Fibroblast of skin of right quadriceps (primary cell): ENCODE measurements at places on chromosomes 2 and 18.
A peak's percentile ranks its signal among the peaks of the same experiment; 100 is the strongest.

- DNase-seq, result no peak
Measured at GRCh38 chr2:158713523-158714138, 81.5 kb upstream of the DAPL1 start.

- no peak for DNase-seq
Measured at GRCh38 chr2:228131833-228132232, 49.7 kb downstream of the SPHKAP start.

DNA sequence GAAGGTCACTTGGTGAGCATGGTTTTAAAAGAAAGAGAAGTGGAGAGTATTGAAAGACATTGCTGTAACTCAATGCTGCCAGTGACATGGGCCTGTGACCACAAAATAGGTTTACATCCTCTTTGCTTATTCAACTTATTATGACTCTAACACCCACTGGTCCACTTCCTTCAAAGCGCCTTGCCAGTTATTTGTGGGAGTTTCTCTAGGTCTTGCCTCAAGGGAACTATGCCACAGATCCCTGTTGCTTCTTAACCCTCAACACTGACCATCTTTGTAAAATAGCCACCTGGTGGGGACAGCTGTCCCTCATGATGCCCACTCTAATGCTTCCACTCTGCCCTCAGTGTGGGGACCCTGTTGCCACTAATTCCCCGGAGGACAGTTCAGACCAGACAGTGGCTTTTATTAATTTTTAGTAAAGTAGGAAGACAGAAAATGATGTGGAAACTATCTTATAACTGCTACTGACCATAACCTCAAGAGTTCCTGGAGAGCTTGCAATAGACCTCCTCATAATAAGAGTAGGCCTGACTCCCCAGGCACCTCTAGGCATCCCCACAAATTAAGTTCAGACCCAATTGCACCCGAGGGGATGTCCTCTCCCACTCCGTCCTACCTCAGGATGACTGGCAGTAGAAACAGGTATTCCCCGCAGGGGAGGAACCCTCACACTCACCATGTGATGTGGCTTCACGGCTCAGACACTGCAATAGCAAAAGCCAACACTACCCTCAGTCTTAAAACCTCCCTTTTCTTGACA, 31.3 kb upstream of the SLC25A52 start:
- DNase-seq, result no peak

GRCh38 chr2:28129955-28130695, 239.6 kb downstream of the BABAM2 start:
- peak; percentile 61 for DNase-seq

DNA sequence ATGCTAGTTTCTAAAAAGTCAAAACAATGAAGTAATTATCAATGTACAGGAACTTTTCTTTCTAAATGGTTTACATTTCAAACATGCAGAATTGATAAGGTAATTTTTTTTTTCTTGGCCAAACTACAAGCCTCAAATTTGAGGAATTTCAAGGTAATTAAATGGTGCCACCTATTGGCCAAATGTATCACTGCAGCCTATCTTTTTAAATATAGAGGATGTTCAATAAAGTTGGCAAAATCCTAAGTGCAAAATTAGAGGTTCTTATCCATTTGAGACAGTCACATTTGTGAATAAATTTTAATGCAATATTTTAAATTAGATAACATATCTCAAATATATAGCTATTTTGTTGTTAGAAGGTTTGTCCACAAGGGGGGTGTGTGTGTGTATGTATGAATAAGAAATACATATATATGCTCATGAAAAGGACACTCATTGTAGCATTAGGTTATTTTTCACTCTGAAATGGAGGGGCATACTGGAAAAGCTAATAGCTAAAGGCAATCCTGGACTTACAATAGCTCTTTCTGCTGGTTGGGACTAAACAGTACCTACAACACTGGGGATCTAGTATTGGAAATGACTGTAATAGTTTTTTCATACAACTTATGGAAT, 26.2 kb downstream of the MMADHC start:
- peak; percentile 40 for DNase-seq

- DNase-seq, result no peak
Measured at GRCh38 chr2:218186876-218187275, 20.1 kb upstream of the CXCR1 start.

DNA sequence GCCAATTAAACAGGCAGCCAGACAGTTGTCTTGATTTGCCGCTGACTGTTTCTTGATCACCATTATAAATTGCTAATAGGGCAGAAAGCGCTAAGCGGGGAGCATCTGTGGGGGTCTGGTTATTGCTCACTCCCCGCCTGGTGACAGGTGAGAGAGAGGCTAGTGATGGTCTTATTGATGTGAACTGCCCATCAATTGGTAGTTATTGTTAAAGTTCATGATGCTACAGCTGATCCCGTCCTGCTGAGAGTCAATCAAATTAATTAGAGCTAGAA, 148.5 kb downstream of the LNPK start:
- no peak for DNase-seq

DNA sequence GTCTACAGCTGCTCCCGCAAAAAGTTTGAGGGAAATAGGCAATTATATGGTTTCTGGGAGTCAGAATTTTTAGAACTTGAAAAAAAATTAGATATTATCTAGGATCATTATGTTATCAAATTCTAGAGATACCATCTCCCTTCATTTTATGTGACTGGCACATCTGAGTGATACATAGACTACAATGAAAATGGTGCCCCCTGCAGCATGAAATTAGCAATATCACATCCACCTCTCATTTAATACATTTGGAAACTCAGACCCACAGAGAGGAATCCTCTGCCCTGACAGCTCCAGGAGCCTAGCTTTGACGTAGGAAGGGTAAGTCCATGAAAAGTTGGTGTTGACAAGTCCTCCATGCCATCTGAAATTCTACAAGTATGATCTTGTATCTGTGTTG, 381.6 kb downstream of the SUCLG1 start:
- peak; percentile 19 for DNase-seq

- peak; percentile 64 for DNase-seq
Measured at GRCh38 chr18:48929941-48930713, 20.6 kb downstream of the SMAD7 start.

DNA sequence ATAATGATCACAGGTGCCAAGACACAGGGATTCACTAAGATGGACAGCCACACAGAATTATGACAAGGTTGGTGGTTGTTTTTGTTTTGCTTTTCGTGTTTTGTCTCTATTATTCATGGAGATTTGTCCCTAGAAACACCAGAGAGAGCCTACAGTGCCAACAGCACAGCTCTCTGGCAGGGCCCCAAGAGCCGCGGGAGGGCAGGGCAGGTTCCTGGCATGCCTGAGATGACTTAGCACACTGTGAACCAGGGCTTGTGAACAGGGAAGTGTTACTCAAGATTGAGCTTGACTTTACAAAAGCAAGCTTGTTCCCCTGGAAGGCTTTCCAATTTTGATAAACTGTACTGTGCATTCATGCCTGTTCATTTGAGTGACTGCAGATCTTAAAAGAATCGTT, 437.4 kb upstream of the SALL3 start:
- DNase-seq, result no peak

GRCh38 chr2:239811111-239811781, 213.9 kb downstream of the NDUFA10 start:
- no peak for DNase-seq

DNA sequence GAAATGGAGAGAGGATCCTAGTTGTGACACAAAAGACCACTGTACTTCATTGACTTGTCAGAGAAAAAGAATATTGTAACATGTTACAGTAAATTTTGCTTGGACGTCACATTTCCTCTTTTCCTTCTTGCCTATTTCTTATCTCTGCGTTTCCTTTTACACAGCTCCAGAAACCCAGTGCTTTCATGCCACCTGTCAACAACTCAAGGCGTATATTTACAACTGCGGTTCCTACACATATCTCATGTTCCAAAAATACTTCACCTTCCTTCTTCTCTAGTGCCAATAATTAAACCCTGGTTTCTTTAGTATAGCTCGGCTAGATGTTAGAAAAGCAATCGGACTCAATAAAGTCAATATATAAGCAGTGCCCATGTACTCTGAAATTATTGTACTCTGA, 911.5 kb upstream of the FSHR start:
- DNase-seq, result no peak

- no peak for DNase-seq
Measured at GRCh38 chr2:206989311-206989710, 50.0 kb downstream of the CPO start.

DNA sequence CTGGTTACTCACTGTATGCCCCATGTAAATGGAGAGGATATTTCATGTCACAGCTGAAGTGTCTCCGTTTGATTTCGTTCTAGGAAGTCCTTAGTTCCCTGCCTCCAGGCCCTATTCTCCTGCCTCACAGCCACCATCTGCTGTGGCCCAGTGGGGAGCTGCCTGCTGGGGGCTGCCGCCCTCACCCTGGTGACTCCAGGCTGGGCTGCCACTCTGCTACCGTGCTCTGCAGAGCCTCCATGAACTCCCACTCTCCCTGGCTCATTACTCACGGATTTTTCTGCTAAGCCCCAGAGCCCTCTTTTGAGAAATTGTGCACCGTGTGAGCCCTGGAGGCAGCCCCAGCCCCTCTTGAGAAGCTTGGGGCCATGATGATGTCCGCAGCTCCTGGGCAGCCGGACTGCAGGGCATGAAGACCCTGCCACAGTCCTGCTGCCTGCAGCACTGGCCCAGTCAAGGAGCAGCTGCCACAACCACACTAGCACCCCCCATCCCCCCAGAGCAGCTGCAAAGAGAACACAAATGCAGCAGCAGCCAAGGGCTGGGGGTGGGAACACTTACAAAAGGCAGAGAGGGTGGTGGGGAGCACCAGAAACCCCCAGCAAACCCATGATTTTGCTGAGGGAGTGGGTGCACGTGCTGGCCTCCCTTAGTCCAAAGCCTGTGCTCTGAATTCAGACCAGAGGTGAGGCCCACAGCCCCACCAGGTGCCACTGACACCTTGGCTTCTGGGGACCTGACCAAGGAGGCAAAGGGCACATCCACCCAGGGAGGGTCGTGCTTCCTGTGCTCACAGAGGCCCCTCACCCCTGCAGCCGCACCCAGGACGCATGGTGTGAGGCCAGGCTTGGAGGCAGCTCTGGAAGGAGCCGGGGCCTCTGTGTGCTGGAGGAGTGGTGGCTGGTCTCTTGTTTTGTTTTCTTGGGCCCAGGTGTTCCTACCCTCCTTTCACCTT, 270.2 kb upstream of the RAB6C start:
- no peak for DNase-seq

DNA sequence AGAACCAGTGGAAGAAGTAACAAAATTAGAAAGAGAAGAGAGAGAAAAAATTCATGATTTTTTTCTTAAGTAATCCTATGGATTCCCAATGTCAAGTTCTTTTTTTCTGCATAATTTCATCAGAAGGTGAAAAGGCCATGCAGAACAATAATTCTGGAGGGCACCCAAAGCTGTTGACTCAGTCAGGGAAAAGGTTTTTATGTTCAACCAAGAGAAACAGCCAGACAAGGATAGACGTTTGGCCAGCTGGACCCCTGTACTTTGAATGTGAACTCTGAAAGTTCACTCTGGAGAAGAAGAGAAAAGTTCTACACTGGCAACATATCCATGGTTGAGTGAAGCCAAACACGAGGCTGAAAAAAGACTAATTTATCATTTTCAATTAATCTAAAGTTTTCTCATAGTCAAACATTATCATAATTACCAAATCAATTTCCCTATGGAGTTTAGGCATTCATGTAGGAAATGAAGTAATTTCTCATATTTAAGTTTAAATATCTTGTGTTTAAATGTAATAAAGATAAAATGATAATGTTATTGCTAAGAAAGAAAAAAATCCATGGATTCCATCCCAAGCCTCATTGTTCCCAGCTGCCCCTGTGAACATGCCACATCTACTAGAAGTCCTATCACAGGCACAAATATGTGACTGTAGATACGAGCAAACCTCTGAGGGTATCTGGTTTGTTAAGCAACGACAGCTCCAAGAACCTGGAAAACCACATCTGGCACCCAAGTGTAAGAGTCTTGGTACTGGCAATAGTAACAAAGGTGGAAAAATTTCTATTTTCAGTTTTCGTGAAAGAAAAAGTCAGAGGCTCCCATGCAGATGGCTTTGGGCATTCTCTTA, 742.7 kb upstream of the ACVR2A start:
- DNase-seq, result no peak

- peak; percentile 44 for DNase-seq
Measured at GRCh38 chr2:25912851-25913695, 34.8 kb upstream of the ASXL2 start.

GRCh38 chr2:219560037-219560892, 11.1 kb downstream of the OBSL1 start:
- DNase-seq, result no peak

- DNase-seq, result no peak
Measured at GRCh38 chr18:54612237-54612636, 21.2 kb downstream of the DYNAP start.

- DNase-seq, result no peak
Measured at GRCh38 chr2:49222975-49223528, 68.7 kb upstream of the FSHR start.

- no peak for DNase-seq
Measured at GRCh38 chr2:10345126-10345525, 42.4 kb downstream of the HPCAL1 start.

- DNase-seq, result no peak
Measured at GRCh38 chr2:25389161-25389560, 47.4 kb upstream of the DNMT3A start.

GRCh38 chr2:109185338-109185737, 56.3 kb downstream of the SH3RF3 start:
- DNase-seq, result peak; percentile 33

GRCh38 chr2:219658874-219659273, 31.4 kb downstream of the SLC4A3 start:
- DNase-seq, result no peak

GRCh38 chr2:224930124-224930523, 112.1 kb downstream of the DOCK10 start:
- DNase-seq, result no peak

DNA sequence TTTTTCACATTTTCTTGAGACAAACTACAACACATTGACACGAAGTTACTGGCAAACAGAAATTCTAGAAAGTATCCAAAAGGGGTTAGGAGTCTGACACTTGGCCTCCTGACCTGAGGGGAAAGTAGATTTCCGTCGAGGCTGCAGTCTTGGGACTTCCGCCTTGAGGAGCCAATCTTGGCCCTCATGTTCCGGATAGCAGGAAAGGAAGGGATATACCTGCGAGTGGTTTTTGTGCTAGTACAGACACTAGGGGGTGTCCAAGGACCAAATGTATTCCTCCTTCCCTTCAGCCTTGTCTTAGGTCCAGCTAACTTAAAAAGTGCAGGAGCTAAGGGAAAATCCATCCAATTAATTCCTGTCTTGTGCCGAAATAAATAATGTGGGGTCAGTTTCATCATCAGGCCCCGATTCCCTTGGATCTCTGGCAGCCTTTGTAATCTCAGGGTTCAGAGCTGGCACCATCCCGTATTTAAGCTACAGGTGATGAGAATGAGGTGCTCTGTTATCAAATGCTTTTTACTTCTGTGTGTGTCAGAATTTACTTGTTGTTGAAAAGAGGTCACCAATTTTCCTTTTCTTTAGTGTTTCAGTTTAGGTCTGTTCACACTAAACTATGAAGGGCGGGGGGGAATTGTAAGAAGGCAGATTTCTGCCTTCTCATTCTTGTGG, 330.2 kb upstream of the FANCL start:
- peak; percentile 64 for DNase-seq

DNA sequence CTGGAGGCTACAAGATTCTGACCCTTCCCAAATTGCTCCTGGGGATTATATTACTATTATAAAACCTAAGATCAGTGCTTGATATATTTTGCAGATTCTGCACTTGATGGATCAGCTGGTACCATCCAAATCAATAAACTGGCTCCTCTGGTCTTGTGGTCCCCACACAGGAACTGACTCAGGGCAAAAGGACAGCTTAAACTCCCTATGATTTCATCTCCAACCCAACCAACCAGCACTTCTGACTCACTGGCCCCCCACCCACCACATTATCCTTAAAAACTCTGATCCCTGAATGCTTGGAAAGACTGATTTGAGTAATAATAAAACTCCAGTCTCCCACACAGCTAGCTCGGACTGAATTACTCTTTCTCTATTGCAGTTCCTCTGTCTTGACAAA, 82.1 kb downstream of the TMEM163 start:
- DNase-seq, result no peak
